Effector memory CD4-positive, alpha-beta T cell (primary cell): ENCODE measurements at places on chromosomes 4 and X.

DNA sequence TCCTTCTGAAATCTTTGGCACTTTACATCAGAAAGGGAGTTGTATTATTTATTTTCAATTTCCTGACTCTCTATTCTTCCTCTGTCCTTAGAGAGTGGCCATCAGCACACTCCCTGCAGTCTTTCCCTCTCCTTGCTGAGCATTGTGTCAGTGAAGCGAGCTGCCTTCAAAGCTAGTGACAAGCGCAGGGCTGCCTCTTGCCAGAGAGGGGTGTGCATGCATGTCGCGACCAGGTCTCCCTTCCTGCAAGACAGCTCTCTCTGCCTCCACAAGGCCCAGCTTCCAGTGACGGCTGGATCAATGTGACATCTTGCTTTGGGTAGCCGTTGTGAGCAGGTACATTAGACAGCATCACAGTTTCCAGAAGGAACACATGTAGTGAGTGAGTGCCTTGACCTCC is 810.9 kb upstream of the TENM3 start:
- no peak for DNase-seq

- DNase-seq = no peak
Observed at GRCh38 chrX:22748093-22748999, 251.4 kb upstream of the DDX53 start.

- no peak for DNase-seq
Observed at GRCh38 chrX:104913348-104913747, 307.1 kb downstream of the TEX13A start.

DNA sequence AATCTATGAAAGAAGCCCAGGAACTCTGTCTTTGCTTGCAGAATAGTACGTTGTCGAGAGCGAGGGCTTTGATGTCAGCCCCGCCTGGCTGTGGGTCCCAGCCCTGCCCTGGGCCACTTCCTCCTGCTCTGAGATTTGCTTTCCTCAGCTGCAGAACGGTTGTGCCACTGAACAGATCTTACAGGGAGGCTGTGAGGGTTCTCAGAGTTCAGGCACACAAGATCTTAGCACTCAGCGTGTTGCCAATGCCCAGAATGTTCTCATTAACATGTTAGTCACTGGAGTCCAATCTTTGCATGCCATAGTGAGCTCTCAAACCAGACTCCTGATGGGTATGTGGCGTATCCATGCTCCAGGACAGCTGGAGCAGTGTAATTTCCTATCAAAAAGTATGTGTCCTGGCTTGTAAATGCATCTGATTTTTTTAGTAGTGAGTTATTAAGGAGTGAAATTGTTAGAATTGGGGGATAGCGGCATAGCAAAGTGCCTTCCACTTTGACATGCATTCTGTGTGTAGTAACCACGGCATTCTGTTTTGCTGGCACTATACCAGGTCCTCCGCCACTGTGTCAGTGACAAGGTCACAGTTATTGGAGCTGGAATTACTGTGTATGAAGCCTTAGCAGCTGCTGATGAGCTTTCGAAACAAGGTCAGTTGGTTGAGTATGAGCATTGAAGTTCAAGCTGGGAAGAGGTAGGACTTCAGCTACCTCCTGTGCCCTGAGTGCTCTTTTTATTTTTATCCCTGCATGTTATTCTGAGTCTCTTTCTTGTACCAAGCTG is 31.6 kb downstream of the TKTL1 start:
- peak; percentile 8 for DNase-seq

GRCh38 chr4:89836897-89837384 is at the start of gene SNCA:
TSS of gene SNCA (minus strand) at chr4:89837161. CDS start at chr4:89835667, 1,494 bp downstream.
- DNase-seq = no peak

GRCh38 chr4:100849319-100849718 is 331.5 kb upstream of the EMCN start:
- no peak for DNase-seq

GRCh38 chrX:130884627-130885026 is 18.4 kb downstream of the ENOX2 start:
- DNase-seq = no peak

- no peak for DNase-seq
Observed at GRCh38 chr4:168240821-168241220, 77.7 kb downstream of the DDX60 start.

DNA sequence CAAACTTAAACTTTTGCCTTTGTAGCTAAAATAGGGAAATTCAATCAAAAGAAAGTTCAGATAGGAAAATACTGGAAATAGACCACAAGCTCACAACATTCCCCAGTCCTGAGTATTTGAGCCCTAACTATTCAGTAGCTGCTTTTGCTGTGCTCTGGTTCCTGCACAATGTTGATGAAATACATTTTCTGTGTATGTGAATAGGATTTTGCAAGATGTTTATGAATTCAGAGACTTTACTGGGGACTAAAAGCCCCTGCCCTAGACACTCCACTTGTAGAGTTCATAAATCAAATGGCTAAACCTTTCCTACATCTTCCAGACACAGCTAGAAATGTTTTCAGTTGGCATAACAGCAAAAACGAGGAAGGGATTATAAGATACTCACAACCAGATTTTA is 105.9 kb downstream of the FBXO8 start:
- no peak for DNase-seq

DNA sequence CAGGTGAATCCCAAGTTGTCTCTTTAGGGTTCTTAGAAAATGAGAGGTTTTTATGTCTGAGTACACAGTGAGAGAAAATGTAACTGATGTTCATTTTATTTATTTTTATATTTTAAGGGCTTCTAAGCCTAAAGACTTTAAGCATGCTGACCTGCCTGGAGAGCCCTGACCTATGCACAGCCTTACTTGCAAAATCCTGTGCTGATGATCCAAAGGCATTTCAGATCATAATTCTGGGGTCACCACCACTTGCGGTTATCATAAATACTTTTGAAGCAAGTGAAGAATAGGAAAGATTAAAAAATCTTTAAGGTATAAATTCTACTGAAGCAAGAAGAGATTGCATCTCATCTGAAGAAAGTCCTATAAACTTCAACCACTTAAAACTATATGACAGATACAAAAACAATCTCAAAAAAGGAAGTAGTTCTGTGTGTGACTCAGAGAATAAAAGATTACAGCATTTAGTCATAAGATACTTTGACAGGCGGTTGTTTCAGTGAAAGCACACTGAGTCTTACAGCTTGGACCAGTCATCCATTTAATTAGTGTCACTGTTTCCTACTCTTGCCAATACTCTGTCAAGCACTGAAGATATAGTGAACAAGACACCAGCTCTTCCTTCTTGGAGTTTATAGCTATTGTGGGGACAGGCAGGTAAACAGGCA is 245.2 kb upstream of the DIPK2B start:
- DNase-seq = no peak

GRCh38 chr4:40143926-40144508 is 52.8 kb upstream of the RHOH start:
- DNase-seq = no peak

DNA sequence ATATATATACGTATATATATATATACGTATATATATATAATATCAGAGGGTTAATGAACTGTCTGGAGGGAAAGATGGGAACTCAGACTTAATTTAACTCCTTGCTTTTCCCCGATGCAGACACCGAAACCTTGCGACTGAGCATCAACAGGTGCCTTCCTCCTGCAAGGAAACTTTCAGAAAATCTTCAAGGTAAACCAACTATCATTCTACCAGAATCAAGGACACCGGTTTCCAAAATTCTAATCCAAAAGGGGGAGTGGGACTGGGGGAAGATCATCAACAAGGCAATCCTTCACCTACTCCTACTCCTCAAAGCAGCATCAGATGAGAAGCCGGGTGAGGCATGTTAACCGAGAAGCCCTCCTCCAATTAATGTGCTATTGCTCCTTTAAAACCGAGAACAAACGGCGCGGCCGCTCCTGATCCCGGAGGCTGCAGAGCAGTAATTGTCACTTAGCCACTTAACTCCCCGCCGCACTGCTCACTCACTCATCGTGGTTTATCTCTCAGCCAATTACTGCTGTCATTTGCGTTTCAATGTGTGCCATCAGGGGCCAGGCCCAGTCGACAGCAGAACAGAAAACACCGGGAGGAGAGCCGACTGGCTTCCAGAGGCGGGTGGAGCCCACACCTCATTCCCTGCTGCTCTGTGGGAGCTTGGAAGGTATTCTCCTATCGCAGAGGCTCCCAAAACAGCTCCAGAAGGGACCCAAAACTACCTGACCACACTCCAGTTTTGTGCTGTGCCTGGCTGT is 61.7 kb downstream of the MAML3 start:
- DNase-seq = no peak

- DNase-seq = no peak
Observed at GRCh38 chrX:46713672-46714490, 45.0 kb downstream of the SLC9A7 start.

GRCh38 chrX:132144061-132144460 is 16.2 kb upstream of the FRMD7 start:
- DNase-seq = no peak

- no peak for DNase-seq
Observed at GRCh38 chrX:119734897-119735339, 23.5 kb upstream of the SOWAHD start.

DNA sequence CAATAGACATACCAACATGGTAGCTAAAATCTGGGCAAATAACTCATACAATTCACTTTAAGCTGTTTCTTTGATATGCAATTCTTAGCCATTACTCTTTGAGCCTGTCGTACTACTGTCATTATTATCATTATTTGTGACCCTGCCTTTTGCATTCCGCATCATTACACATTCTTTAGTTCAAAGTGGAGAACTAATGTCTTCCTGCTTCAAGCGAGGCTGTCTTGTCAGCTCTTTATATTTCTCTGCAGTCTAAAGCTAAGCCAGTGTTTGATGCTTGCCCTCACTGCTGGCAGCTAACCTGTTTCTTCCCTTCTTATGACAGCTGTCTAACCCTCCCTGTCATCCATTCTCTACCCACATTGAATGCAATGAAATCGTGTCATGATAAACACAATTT is 186.8 kb downstream of the FAT4 start:
- no peak for DNase-seq

DNA sequence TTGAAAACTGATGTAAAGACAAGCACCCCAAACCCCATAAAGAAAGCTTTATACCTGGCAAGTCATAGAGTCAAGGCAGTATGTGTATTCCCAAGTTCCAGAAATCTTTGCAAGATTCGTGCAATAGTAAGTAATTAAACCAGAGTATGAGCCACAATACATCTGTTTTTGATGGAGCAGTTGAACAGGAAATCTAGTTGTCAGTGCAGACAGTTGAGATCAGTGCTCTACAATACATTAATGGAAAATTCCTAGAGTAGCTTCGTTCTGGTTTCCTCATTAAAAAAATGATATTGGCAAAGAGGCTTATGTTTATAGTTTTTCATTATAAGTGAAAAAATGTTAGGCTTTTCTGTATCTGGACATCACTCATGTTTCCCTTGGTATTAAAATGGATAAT is 575.3 kb downstream of the TRIML1 start:
- DNase-seq = no peak

DNA sequence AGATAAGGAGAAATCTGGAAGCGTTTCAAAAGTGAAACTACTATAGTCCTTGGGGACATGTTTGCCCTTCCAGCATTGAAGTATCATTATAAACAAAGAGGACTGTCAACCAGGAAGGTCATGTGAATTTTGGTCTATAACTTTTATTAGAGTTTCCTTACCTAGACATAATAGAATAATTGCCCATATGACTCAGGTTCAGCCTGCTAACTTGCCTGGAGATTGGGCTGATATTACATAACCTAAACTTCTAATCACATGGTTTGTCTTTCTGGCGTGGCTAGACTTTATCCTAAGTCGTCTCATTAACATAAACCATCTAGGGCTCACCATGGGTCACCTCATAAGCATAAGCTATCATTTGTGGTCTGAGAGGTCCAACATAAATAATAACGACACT is 775.9 kb downstream of the CENPC start:
- DNase-seq = no peak

GRCh38 chrX:17735406-17735805 is 1.9 kb upstream of the SCML1 start:
- DNase-seq = no peak

DNA sequence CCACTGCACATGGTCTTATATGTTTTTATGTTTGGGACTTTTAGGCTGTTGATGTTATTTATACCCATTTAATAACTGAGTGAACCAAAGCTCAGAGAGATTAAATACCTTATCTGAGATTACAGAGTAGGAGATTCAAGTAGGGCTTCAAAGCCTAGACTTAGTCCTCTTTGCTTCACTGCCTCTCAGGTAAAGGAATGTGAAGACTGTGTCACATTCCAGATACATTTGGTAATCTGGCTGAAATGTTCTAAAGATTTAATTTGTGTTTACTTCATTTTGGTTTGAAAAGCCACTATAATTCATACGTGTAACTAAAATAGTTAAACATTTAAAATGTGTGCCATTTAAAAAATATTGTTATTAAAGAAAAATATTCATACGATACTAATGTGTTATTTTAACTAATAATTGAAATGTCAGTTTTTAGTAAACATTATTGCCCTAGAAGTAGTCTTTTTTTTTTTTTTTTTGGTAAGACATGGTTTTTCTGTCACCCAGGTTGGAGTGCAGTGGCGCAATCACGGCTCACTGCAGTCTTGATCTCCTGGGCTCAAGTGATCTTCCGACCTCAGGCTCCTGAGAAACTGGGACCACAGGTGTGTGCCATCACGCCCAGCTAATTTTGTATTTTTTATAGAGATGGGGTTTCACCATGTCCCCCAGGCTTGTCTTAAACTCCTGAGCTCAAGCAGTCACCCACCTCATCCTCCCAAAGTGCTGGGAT is 54.3 kb downstream of the WWC2 start:
- DNase-seq = no peak

- no peak for DNase-seq
Observed at GRCh38 chrX:1386338-1387127, 5.4 kb downstream of the SLC25A6 start.
